Fibroblast of skin of right biceps (primary cell): ENCODE measurements at places on chromosomes 11 and 22.
A peak's percentile ranks its signal among the peaks of the same experiment; 100 is the strongest.

GRCh38 chr11:130473056-130473794, 24.8 kb downstream of the ADAMTS15 start:
- no peak for DNase-seq

- no peak for DNase-seq
These were observed 5.5 kb upstream of the P2RY6 start for GRCh38 chr11:73266646-73267020.

GRCh38 chr11:46991391-46991790, 54.8 kb downstream of the CSTPP1 start:
- DNase-seq = no peak

DNA sequence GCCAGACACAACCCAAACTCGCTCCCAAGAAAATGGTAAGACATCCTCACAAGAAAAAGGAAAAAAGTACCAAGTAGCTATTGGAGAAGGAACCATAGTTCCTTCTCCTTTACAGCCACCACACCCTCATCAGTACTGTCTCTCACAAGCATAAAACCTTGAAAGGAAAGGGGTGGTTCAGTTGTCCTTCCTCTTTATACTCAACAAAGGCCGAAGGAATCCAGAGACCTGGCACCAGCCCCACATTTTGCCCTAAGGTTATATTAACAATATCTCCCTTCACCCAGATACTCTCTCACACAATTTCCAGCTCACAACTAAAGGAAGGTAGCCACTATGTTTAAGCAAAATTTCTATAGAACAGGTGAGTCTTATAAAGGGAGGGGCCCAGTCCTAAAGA, 8.5 kb downstream of the FHIP1B start:
- DNase-seq = no peak

DNA sequence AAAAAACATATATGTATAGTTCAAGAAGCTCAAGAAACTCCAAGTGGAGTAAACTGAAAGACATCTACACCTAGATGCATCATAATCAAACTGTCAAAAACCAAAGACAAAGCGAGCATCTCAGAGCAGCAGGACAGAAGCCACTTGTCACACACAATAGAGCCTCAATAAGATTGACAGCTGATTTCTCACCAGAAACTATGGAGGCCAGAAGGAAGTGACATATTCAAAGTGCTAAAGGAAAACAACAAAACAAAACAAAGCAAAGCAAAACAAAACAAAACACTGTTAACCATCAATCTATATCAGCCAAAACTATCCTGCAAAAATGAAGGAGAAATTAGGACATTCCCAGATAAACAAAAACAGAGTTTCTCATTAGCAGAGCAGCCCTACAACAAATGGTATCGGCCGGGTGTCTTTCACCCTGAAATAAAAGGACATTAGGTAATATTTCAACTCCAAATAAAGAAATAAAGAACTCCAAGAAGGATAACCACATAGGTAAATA, 65.8 kb upstream of the SEPTIN5 start:
- no peak for DNase-seq

GRCh38 chr11:73325036-73325981, 17.2 kb downstream of the ARHGEF17 start:
- DNase-seq = peak; percentile 69

DNA sequence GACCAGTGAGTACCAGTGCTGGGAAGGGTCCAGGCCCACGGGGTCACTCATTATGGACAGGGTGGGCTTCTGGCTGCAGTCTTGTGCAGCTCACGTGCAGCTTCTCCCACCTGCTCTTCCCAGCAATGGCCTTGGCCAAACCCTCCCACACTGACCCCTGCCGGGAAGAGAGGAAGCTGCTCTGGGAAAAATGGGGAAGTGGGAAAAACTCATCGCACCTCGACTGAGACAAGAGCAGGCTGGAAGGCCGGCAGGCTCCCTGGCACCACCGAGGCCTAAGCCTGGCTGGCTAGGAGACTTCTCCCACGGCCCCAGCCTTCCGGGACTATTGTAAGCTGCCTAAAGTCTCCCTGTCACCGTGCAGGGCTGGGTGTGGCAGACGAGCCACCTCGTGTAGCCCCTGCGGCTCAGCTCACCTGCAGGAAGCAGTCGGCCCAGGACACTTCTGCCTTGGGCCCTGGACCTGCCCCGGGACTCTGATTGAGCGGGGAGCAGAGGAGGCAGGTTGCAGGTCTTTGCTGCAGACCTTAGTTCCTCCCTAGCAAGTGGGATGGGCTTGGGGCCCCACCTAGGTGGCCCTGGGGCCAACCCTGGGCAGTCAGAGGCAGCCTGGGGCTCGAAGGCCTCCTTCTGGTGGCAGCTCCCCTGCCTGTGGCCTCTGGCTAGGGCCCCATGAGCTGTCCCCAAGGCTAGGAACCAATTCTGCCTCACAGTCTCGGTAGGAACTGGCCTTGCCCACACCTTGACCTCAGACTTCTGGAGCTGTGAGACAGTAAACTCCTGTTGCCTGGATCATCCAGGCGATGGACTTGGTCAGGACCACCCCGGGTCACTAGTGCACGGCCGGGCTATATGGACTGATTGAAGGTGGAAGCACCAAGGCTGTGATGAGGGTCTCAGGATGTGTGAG, 23.1 kb downstream of the MRGPRG start:
- peak; percentile 14 for DNase-seq
